Spleen (tissue), 13 donors: ENCODE measurements at places on chromosomes 4 and X. TPM values are rescaled to one million over a fixed set of nuclear protein-coding genes. Genes with fewer than 3 reads are reported as not detected.

FAM184B gene
- total RNA-seq = not detected

DNA sequence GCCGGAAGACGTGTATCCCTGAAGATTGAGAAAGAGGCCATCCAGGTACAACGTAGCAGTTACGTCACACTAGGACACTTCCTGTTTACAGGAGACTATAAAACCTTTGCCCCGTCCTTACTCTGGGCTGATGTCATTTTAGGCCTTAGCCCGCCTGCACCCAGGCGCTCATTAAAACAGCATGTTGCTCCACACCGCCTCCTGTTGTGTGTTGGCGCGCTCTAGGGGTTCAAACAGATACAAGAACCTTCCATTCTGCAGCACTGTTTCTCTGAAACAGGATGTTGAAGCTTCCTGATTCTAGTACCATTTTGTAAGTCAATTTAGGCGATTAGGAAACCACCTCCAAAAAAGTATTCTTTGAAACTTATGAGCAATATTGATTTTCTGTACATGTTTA lies 722.1 kb downstream of the PCDH7 start:
- H3K27ac ChIP-seq = no peak overlapping the region
- no peak for DNase-seq
- no peaks in the 10 kb centered on the region for H3K27me3 ChIP-seq
- H3K4me1 ChIP-seq = no peaks in the 10 kb centered on the region
- no peak overlapping the region for H3K4me3 ChIP-seq
- no peaks in the 10 kb centered on the region for H3K36me3 ChIP-seq

DNA sequence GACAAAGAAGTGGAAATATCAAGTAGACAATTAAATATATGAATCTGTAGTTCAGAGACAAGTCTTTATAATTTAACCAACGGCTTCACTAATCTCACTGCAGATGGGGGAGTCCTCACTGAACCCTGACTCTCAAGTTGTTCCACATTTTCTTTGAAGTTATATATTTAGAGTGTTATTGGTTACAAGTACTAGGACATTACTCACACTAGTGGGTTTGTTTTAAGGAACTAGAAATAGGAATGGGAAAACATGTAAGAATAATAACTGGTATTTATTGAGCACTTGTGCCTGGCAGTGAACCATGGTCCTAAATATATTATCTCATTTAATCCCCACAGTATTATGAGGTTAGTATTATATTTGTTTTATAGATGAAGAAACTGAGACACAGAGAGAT lies 22.0 kb downstream of the MND1 start:
- H3K36me3 ChIP-seq = no peaks in the 10 kb centered on the region
- DNase-seq = no peak
- H3K27me3 ChIP-seq = no peaks in the 10 kb centered on the region
- H3K4me3 ChIP-seq = no peak overlapping the region

- H3K4me3 ChIP-seq = no peak overlapping the region
- no peak for DNase-seq
- no peaks in the 10 kb centered on the region for H3K4me1 ChIP-seq
- H3K27ac ChIP-seq = no peak overlapping the region
- no peaks in the 10 kb centered on the region for H3K27me3 ChIP-seq
- no peaks in the 10 kb centered on the region for H3K36me3 ChIP-seq
Measured at GRCh38 chr4:162126729-162127128, 37.1 kb downstream of the FSTL5 start.

- no peak overlapping the region for H3K4me3 ChIP-seq
- no peaks in the 10 kb centered on the region for H3K27me3 ChIP-seq
- DNase-seq = no peak
Measured at GRCh38 chr4:109121561-109121960, 180.9 kb downstream of the COL25A1 start.
